ENCODE measurements at places on chromosomes 2 and 18.

DNA sequence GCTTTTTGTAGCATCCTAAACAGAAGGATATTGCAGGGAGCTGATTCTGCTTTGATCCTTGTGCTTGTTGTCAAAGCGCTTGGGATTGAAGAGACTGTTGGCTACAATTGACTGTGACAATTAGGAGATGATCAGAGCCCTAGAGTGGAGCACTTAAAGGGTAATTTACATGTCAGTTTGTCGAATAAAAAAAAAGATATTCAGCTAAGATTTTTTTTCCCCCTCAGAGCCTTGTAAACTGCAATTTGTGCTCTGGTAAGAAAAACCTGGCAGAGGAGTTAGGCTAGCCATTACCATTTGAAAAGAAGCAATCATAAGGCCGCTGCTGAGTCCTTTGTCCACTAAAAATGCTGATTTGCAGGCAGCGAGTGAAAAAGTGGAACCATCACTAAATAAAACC, 47.8 kb upstream of the ZEB2 start:
- DNase-seq: no peak

DNA sequence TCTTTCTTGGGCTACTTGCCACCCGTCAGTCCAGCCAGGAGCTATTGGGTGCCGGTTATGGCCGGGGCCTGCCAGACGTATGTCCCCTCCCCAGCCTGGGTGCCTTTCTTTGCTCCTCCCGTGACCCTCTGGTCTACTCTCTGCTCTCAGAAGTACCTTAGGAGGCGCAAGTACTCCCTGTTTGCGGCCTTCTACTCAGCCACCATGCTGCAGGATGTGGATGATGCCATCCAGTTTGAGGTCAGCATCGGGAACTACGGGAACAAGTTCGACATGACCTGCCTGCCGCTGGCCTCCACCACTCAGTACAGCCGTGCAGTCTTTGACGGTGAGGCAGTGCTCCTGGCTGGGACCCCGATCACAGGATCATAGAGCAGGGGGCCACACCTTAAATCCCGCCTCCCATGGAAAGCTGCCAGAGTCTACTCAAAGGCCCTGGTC, 99.5 kb downstream of the DYSF start:
- DNase-seq: no peak

DNA sequence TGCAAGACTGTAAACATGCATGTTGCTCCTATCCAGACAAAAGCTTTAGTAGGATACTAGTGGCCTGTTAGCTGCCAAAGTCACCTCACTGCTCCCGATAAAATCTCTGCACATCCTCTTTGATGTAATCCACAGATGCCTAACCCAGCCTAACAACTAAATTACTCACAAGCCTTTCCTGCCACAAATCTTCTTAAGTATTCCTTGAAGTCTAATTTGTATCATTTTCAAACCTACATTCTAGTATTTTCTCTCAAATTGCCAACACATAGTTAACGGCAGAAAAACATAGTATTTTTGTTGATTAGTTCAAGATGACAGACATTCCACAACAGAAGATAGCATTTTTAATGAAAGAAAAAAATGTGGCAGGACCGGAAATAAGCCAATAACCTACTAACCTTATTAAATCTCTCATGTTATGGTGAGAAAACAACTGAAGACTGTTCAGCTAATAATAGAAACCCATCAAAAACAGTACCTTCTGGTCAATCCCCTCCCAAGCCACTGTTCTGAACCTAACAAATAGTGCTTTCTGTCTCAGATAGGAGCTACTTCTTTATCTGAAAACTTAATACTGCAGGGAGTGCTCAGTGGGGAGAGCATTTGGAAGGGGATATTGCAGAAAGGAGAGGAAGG, at the start of gene MPP4:
Gene MPP4 (minus strand): TSS at position 57 of the 639 bp plus-strand sequence. CDS start 4,690 bp downstream, outside the sequence.
- DNase-seq: no peak

DNA sequence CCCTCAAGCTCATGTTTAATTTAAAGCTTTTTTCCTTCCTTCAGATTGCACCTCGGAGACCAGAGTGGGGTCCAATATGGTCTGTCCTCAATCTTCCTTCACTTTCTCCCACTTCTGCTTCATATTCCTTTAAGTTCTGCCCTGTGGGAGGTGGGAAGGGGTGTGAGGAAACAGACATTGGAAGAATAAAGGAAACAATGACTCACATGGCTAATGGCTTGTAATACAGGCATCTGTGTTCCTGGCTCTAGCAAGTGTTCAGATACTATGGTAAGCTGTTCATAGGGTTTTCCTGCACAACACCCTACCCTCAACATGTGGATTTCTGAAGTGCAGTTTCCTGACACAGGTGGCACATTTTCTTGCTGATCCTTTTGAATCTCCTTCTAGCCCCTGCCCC, 209.5 kb downstream of the PIK3C3 start:
- no peak for DNase-seq

GRCh38 chr2:169081551-169081950, 12.2 kb downstream of the DHRS9 start:
- DNase-seq: no peak

DNA sequence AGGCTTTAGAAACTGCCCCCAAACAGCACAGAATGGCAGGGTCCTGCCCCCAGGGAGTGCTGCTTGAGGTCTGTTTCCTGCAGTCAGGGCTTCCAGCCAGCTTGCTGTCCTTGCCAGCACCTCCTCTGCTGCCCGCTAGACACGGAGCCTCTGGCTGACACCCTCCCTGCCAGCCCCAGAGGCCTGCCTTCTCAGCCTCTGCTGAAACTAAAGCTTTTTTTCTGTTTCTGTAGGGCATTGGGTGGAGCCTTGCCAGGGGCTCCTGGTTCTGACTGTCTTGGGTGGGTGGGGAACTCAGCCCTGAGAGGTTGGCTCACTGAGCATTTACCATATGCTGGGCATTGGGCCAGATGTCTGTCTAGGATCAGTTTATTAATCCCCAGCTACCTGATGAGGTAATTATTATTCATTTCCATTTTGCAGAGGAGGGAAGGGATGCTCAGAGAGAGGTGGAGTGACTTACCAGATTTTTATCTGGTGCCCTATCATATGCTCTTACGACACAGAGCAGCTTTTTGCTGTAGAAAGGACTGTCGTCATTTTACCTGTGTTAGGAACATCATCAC, 35.4 kb downstream of the INPP4A start:
- DNase-seq: no peak

- DNase-seq: no peak
Observed at GRCh38 chr18:11368020-11368419, 218.7 kb upstream of the PIEZO2 start.

DNA sequence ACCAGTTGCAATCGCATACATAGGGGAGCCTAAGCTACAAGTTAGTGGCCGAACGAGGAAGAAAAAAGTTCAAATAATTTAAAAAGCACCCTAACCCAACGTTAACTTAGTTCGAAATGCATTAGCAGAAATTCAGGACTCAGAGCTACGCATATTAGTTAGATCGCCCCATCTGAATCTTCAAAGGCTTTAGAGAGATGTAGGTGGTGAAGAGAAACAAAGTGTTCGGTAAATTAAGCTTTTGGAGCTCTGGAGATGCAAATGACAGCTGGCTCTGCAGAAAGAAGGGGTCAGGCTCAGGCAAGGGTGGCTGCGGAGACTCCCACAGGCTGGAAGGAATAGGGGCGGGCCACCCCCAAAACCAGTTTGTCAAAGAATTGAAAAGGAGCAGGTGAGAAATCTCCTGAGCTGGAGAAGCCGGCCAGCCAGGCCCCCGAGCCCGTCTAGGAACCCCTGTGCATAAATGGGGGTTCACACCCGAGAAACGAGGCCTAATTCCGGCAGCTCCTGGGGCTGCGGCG, 621 bp downstream of the TXNL1 start:
- DNase-seq: no peak

DNA sequence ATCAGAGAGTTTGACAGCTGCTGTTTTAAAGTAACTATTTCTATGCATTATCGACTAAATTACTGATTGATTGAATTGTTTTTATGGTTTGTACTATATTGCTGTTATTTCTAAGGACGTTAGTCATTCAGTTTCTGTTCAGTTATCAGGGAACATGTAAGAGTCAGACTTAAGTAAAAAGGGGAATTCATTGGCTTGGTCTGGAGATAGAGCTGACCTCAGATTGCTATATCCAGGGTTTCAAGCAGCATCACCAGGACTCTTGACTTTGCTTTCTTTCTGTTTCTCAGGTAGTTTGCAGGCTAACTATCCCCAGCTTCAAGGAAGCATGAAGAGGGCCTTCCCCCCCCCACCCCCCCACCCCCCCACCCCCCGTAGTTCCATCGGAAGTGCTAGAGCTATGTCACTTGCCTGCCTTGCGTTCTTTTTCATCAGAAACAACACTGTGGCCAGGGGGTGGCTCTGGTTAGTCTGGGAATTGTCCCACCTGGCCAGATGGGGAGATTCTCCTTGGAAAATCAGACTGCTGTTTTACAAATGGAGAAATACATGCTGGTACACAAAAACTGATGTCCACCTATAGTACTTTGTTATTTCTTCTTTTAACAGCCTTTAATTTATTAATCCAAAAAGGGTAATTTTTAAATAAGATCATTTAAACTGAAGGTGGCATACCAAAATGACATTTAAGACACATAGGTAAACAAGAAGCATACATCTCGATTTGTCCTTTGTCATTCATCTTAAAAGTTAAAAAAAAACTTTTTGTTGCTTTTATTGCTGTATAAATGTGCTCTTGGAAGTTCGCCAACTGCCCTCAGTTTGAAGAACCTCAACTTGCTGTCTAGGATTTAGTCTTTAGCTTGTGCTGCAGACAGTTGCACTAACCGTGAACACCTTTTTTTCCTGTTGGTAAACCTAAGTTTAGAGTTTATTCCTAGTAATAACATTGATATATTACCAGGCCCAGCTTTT, 9.4 kb downstream of the SMAD4 start:
- peak; percentile 35 for DNase-seq

- DNase-seq: no peak
Observed at GRCh38 chr2:54724560-54725342, 1.3 kb downstream of the EML6 start.

DNA sequence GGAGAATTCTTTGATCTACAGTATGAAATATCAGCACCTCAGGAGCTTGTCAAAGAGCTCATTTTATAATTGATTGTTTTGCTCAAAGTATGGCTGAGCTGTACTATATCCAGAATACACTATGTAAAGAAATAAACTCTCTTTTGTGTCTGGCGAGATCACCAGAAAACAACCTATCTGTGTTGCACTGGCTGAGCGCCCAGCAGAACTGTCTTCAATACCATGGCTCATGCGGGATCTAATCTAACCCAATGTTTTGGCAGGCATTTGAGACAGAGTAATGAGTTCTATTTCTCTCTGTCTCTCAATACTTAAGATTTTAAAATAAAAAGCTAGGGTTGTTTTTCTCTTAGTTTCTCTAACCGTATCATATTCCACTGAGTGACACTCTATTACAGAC, 192.4 kb downstream of the L3MBTL4 start:
- DNase-seq: no peak

GRCh38 chr2:53188851-53189510, 578.6 kb upstream of the CHAC2 start:
- no peak for DNase-seq

DNA sequence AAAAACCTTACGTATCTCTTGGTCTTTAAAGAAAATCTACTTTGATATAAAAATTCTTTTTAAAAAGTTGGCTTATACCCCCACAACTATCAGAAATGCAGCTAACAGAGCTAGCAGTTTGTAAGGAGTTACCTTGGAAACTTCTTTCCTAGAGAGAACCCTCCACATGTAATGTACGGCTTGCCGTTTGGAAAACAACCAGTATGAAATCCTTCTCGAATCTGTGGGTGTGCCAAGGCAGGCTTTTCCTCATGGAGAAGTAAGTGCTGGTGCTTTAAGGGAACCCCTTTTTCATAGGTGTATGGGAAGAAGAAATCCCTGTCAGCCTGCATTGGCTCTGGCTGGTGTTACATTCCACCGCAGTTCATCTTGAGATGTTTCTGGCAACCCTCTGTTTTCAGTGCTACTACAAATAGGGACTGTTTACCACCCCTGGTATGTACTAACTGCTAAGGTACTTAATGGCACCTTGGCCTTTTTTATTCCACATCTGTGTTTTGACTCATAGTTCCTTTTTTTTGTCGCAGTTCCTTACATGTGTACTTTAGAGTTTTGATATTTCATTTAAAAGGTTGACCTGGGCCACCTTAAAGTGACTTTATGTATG, 248.4 kb downstream of the FHOD3 start:
- DNase-seq: no peak

- DNase-seq: no peak
Observed at GRCh38 chr18:42094875-42095274, 139.8 kb downstream of the PIK3C3 start.

GRCh38 chr2:107745100-107745499, 81.6 kb upstream of the RGPD4 start:
- DNase-seq: no peak

DNA sequence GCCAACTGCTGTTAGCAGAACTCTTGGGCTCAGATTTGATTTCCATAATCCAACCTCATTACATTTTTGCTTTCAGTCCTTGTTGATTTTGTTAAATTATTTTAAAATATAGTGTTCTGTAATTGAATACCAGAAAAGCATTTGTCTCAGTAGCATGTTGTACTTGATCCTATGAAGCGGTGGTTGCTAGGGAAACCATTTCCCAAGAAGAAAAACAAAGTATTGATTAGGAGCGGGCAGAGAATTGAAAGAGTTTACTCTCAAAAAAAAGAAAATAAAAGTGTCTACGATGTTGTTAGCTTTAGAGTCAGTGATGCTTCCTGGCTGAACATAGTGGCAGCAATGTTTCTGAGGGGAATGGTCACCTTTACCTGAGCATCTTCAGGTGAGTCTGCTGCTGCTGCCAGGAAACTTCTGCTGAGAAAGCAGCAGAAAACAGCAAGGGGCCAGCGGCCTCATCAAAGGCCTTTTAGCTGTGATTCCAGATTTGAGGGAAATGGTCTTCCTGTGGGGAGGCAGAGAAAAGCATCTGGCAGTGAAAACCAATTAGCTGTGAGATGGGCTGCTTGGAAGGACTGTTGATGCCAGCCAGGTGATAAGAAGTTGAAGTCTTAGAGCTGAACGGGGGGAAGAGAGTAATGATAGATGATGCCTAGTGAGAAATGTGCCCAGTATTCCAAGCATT, 37.1 kb downstream of the CRIM1 start:
- DNase-seq: no peak
